GM19239 (cell line): ENCODE measurements at places on chromosomes 5 and 9.

- no peak for DNase-seq
Observed at GRCh38 chr5:124195411-124195810, 551.0 kb downstream of the ZNF608 start.

DNA sequence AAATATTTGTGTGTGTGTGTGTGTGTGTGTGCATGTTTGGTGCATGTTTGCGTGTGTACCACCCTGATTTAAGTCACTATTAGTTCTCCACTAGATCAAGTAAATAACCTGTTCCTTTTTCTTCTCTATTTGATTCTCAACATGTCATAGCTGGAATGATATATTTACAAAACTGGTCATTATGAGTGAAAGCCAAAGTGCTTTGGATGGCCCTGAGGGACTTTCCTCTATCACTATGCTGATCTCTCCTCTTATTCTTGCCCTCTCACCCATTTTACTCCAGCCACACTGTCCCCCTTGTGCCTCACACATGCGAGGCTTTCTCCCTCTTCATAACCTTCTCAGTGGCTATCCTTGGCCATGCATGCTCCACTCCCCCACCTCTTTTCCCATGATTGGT, 144.6 kb upstream of the NMUR2 start:
- DNase-seq = no peak

DNA sequence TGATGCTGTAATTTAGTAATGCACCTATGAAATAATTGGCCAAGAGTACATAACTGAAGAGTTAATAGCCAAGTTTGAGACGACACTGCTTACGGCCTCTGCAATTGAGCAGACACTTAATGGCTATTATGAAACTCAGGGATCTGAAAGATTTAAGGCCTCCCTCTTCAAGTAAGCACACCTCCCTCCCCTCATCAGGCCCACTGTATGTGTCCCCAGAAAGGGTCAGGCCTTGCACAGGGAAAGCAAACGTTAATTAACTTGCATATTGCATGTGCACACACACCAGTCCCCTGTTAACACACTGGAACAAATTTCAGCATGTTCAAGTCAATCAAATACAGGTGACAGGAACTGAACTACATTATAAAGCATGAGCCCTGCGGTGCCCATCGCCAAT, 163.6 kb downstream of the SPOCK1 start:
- no peak for DNase-seq

- DNase-seq = peak; percentile 80
Observed at GRCh38 chr9:127785023-127785932, 556 bp upstream of the CDK9 start.

DNA sequence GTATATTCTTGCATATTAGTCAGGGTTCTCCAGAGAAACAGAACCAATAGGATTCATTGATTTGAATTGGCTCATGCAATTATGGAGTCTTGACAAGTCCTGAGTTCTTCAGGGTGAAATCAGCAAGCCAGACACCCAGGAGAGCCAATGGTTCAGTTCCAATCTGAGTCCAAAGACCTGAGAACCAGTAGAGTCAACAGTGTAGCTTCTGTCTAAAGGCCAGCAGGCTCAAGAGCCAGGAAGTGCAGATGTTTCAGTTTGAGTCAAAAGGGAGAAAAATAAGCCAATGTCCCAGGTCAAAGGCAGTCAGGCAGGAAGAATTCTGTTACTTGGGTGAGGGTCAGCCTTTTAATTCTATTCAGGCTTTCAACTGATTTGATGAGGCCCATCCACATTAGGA, 37.8 kb upstream of the ANKRD34B start:
- peak; percentile 21 for DNase-seq

DNA sequence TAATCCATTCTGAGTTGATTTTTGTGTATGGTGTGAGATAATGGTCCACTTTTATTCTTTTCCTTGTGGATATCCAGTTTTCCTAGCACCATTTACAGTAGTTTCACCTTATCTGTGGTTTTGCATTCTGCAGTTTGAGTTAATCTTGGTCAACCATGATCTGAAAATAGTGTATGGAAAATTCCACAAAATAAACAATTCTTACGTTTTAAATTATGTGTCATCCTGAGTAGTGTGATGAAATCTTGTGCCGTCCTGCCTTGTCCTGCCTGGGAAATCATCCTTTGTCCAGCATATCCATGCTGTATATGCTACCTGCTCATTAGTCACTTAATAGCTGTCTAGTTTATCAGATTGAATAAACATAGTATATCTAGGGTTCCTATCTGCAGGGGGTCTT, 42.1 kb downstream of the CDC42SE2 start:
- no peak for DNase-seq

- no peak for DNase-seq
Observed at GRCh38 chr5:35538198-35538931, 79.3 kb upstream of the SPEF2 start.

GRCh38 chr9:33222031-33222430, 17.9 kb upstream of the SPINK4 start:
- no peak for DNase-seq

GRCh38 chr5:72478684-72479083, 28.5 kb downstream of the ZNF366 start:
- no peak for DNase-seq

- no peak for DNase-seq
Observed at GRCh38 chr5:109532773-109533364, 123.1 kb upstream of the PJA2 start.

- DNase-seq = peak; percentile 56
Observed at GRCh38 chr5:149434162-149435014, 55.3 kb upstream of the IL17B start.

DNA sequence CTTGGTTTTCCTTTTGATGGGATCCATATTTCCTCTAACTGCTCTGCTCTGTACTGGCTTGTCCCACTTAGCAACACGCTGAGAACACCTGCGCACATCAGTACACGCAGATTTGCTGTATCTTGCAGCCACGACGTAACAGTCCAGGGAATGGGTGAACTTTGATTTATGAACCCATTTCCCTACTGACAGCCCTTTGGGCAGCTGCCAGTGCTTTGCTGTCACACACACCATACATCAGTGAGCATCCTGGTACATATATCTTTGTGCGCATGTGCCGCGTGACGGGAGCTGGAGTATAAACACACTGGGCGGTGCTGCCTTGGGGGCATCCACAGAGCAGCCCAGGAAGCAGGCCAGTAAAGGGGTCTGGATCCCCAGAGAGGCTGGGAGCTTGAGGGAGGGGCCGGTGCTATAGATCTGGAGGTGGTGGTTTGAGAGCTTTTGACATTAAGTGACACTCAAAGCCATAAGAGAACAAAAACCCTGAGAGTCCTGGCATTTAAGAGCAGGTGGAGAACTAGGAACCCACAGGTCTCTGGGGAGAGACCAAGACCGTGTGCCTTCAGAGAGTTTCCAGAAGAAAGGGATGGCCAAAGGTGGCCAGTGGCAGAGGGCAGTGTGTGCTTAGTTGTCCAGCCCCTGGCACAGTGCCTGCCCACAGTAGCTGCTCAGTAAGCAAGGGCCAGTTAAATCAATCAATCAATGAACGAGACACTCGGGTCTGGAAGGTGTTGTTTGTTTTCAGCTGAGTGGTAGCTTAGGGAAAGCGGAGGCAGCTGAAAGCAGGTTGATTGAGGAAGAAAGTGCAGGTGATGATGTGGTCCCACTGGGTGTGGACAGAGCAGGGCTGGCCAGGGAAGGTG, 53.7 kb downstream of the LMX1B start:
- DNase-seq = no peak

DNA sequence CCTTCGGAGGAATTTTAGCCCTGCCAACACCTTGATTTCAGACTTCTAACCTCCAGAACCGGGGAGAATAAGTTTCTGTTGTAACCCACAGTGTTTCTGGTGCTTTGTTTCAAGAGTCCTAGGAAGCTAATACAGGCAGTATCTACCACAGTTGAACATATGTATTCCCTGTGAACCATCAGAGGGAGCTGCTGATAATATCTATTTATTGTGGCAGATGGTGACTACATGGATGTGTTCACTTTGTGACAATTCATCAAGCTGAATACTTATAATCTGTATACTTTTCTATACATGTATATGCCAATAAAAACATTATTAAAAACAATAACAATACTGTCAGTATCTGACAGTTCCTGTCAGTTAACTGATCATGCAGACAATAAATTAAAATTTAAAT, 137.2 kb upstream of the GNA14 start:
- no peak for DNase-seq

DNA sequence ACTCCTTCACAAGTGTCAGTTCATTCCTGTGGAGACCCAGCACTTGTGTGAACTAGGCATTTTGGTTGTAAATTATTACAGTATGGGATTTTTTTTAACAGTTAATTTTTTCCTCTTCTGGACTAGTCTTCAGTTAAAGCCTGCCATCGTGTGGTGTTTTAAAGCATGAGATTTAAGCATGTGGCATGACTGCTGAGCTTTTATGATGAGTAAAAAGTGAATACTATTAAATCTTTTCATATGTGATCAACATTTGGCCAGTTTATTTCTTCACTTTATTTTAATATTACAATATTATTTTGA, 25.0 kb downstream of the LMNB1 start:
- DNase-seq = no peak

GRCh38 chr9:86460216-86461002, 106.2 kb upstream of the TUT7 start:
- DNase-seq = no peak

- DNase-seq = no peak
Observed at GRCh38 chr9:13719446-13719845, 440.0 kb upstream of the MPDZ start.

DNA sequence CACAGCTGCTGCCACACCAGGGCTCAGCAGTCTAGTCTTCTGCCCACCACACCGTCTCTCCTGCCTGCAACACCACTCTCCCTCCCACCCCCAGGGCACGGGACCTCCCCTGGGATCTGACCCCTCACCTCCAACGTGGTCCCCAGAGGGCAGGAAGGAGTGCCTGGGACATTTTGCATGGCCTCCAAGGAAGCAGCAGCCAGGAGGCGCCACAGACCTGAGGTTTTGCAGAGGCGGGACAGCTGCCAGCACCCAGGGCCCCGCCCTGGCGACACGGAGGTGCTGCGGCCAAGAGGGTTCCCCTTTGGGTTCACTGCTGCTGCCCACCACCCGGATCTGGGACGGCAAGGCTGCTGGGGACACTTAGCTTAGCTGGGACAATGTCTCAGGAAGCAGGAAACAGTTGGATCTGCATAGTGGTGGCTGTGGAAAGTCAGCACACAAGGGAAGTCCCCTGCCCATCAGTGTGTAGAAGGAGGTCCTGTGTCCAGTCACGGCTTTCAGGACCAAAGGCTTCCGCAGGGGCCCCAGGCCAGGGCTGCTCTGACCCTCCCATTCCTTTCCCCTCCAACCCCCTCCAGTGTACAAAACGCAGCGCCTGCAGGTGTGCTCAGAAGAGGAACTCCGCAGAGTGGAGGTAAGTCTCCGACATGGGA, 13.8 kb downstream of the PROP1 start:
- DNase-seq = no peak

DNA sequence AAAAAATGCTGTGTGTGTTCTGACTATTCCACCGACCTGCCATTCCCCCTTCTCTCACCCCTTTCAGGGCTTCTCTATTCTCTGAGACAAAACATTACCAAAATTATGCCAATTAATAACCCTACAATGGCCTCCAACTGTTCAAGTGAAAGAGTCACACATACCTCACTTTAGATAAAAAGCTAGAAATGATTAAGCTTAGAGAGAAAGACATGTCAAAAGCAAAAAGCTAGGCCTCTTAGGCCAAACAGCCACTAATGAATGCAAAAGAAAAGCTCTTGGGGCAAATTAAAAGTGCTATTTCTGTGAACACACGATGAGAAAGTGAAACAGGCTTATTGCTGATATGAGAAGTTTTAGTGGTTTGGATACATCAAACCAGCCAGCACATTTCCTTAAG, 279.6 kb upstream of the GRAMD2B start:
- DNase-seq = no peak

DNA sequence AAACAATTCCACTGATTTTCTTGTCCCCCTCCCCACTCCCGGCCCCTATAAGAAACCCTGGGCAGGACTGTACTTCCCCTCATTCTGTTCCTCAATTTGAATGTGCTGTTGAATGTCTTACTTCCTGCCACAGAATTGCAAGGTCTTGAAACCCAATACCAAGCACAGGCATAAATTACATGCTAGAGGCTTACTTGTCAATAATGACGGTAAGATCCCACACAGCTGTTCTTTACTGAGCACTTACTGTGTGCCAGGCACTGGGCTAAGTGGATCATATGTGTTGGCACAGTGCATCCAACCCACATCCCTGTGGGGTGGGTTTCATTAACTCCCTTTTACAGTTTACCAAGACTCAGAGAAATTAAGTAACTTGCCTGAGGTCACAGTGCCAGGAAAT, 63.4 kb downstream of the MVB12B start:
- DNase-seq = no peak

- DNase-seq = no peak
Observed at GRCh38 chr5:154868702-154869101, 10.3 kb downstream of the CNOT8 start.

- DNase-seq = no peak
Observed at GRCh38 chr9:73173557-73174329, 22.1 kb downstream of the ANXA1 start.

DNA sequence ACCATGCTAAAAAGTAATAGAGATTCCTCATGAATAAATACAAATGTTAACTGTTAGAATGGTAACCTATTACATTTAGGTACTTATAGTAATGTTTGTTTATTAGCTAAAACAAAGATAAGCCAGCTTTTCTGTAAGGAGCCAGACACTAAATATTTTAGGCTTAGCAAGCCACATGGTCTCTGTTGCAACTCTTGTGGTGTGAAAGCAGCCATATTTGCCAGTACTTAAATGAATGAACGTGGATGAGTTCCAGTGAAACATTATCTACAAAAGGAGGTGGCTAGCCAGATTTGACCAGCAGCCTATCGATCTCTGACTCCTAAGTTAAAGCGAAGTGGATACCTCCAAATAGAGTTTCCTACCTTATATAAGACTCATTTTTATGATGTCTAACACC, 331.6 kb downstream of the CDH12 start:
- no peak for DNase-seq

DNA sequence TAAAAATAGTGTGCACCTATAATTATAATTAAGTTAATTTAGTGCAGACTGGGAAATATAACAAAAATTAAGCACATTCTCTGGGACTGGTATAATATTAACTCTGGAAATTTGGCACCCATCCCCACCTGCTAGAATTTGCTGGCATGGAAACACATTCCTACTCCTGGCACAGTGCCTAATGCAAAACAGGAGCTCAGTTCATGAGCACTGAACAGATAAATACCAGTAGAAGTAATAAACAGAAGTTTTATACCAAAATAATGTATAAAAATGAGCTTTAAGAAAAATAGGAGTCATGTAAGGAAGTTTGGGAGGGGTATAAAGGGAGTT, 23.7 kb upstream of the NPR3 start:
- DNase-seq = no peak

DNA sequence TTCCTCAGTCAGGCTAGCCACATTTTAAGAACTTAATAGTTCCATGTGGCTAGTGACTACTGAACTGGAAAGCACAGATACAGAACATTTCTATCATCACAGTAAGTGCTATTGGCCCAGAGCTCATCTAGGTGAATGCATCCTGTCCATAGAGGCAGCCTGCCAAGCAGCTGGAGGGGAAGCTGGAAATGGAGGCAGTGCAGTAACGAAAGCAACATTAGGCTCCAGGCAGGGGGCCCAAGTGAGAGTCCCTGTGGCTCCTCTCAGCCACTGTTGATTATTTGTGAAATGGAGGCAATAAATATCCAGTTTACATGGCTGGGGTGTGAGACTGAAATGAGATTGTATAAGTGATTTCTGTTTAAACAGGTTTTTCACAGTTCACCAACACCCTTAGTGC, 227.2 kb upstream of the KLF9 start:
- no peak for DNase-seq
